Thyroid gland (tissue), 4 donors: ENCODE measurements at places on chromosomes 7 and 10. TPM values are rescaled to one million over a fixed set of nuclear protein-coding genes. Genes with fewer than 3 reads are reported as not detected.
A peak's percentile ranks its signal among the peaks of the same experiment; 100 is the strongest.

DNA sequence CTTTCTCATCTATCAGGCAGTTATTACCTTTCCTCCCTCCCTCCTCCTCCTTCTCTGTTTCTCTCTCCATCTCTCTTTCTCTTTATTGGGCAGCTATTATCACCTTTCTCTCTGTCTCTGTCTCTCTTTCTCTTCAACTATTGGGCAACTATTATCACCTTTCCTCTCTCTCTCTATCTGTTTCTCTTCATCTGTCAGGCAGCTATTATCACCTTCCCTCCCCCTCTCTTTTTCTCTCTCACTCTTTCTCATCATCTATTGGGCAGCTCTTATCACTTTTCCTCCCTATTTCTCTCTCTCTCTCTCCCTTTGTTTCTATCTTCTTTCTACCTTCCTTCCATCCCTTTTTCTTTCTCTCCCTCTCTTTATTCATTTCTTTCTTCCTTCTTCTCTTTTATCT lies 1.2 kb downstream of the DMBT1 start:
- peaks cover 23% of the 10 kb centered on the region for H3K4me1 ChIP-seq
- H3K4me3 ChIP-seq = no peak overlapping the region
- DNase-seq = no peak

DNA sequence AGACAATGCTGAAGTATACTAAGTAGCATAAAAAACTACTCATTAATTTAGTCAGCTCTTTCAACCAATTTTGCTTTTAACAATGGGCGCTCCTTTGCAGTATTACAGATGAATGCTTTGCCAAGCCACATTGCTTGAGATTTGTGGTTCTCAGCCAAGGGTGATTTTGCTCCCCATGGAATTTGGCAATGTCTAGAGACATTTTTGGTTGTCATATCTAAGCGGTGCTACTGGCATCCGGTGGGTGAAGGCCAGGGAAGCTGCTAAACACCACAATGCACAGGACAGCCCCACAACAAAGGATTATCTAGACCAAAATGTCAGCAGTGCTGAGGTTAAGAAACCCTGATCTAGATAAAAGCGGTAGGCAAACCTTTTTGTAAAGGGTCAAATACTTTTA lies 112.0 kb downstream of the UBE2H start:
- H3K27me3 ChIP-seq = no peaks in the 10 kb centered on the region
- no peaks in the 10 kb centered on the region for H3K36me3 ChIP-seq
- DNase-seq = peak; percentile 56
- H3K4me3 ChIP-seq = no peak overlapping the region

DNA sequence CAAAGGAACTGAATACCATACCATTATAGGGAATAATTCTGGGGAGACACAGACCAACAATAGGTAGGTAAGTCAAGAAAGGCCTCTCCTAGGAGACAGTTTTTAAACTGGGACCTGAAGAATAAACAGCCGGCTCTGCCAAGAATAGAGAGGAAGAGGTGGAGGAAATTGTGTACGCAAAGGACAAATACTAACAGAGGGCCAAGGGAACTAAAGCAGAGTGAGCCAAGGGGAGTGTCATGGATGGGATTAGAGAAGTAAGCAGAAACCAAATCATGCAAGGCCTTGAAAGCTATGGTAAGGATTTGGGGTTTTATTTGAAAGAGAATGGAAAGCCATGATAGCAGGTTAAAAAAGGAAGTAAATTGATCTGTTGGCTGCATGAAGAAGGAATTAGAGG lies 18.1 kb upstream of the ITGB8 start:
- no peaks in the 10 kb centered on the region for H3K36me3 ChIP-seq
- H3K27ac ChIP-seq = no peak overlapping the region
- no peak overlapping the region for H3K4me3 ChIP-seq
- no peaks in the 10 kb centered on the region for H3K27me3 ChIP-seq
- DNase-seq = no peak
- no peaks in the 10 kb centered on the region for H3K4me1 ChIP-seq

GRCh38 chr10:63919575-63920279 lies 398.5 kb downstream of the REEP3 start:
- no peak overlapping the region for H3K27ac ChIP-seq
- no peaks in the 10 kb centered on the region for H3K36me3 ChIP-seq
- no peak overlapping the region for H3K4me3 ChIP-seq
- no peaks in the 10 kb centered on the region for H3K4me1 ChIP-seq

DNA sequence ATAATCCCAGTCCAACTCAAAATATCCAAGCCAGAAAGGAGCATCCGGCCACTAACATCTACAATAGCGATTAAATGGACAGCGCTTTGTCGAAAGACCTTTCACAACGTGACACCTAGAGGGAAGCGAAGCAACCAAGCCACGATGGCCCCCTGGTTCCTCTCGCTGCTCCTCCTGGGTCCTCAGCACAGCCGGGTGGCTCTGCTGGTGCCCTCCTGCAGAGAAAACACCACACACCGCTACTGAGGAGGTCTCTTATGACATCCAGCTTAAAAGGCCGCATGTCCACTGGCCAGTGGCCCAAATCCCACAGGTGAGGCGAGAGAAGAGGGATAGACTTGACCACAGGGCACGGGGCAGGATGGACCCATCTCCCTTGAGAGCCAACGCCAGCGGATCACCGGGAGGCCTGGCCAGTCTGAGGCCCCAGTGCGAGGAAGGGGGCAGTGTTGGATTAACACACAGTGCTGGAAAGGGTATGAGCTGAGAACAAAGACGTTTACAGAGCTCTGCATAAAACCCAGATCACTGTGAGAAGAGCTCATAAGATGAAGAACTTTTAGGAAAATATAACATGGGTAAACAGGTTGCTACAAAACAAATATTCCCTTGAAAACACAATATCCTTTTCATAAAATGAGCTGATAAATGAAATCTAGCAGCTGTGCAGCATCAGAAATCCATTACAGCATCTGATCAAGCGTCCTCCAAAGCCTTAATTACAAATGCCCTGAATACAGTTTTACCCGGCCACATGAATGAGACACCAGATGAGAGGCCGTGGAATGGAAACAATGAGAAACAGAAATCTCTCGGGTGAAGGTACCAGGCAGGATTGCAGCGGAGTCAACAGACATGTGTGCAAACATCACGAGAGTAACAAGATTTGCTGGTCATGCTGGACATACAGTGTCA lies 236.7 kb downstream of the DIP2C start:
- H3K4me3 ChIP-seq = no peak overlapping the region
- H3K36me3 ChIP-seq = no peaks in the 10 kb centered on the region
- no peak for DNase-seq
- no peak overlapping the region for H3K27ac ChIP-seq
- no peaks in the 10 kb centered on the region for H3K27me3 ChIP-seq

DNA sequence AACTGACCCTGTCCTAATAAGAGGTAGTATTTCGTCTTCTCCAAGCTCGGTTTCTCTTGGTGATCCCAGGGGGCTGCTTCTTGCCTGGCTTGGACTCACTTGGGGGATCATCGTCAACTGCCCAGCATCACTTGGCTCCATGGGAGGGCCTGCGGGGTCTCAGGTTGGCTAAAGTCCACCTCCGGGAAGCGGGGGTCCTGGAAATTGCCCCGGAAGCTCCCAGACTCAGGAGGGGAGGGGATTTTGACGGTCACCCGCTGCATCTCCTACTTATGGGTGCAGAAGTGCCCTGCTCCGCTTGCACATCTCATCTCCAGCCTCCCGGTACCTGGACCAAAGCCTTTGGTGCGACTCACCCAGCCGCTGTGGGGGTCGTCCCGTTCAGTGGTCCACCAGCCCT lies 18.7 kb downstream of the KCNK18 start:
- no peaks in the 10 kb centered on the region for H3K27me3 ChIP-seq
- no peak overlapping the region for H3K4me3 ChIP-seq
- peaks cover 6% of the 10 kb centered on the region for H3K4me1 ChIP-seq
- no peak overlapping the region for H3K27ac ChIP-seq

- DNase-seq = no peak
- no peaks in the 10 kb centered on the region for H3K36me3 ChIP-seq
- peaks cover 26% of the 10 kb centered on the region for H3K4me1 ChIP-seq
- H3K4me3 ChIP-seq = peak overlapping the region; percentile 27
- H3K27me3 ChIP-seq = no peaks in the 10 kb centered on the region
These were observed 1.5 kb downstream of the MAFK start for GRCh38 chr7:1531979-1532455.

- peak; percentile 24 for DNase-seq
- H3K4me1 ChIP-seq = peaks cover 27% of the 10 kb centered on the region
- H3K36me3 ChIP-seq = no peaks in the 10 kb centered on the region
These were observed 17.2 kb upstream of the CAMK2G start for GRCh38 chr10:73891540-73891939.

- no peak for DNase-seq
- no peaks in the 10 kb centered on the region for H3K27me3 ChIP-seq
- H3K4me1 ChIP-seq = peaks cover 24% of the 10 kb centered on the region
- peak overlapping the region; percentile 43 for H3K27ac ChIP-seq
- no peak overlapping the region for H3K4me3 ChIP-seq
These were observed 220.8 kb upstream of the CELF2 start for GRCh38 chr10:10796774-10797415.

DNA sequence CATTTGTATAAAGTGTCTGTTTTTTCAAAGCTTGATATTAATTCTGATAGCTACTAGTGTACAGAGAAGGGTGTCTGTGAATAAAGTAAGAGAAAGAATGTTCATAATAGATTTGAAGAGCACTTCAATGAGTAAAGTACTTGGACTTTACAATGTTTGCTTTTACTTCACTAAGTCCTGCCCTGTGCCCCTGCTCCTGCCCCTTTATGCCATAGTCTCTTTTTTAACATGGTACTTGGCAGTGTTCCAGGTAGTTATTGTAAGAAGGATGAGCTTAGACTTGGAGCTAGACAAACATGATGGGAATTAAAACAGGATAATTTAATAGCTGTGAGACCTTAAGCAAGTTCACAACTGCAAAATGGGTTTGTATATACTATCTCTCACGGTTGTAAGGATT lies 41.0 kb downstream of the ZEB1 start:
- no peak overlapping the region for H3K4me3 ChIP-seq
- DNase-seq = peak; percentile 51
- H3K36me3 ChIP-seq = no peaks in the 10 kb centered on the region
- H3K4me1 ChIP-seq = peaks cover 51% of the 10 kb centered on the region

GRCh38 chr10:44755481-44755880 lies 155.7 kb upstream of the TMEM72 start:
- DNase-seq = no peak
- H3K4me1 ChIP-seq = peaks cover 16% of the 10 kb centered on the region
- no peaks in the 10 kb centered on the region for H3K36me3 ChIP-seq
- H3K27me3 ChIP-seq = no peaks in the 10 kb centered on the region
- H3K4me3 ChIP-seq = no peak overlapping the region

DNA sequence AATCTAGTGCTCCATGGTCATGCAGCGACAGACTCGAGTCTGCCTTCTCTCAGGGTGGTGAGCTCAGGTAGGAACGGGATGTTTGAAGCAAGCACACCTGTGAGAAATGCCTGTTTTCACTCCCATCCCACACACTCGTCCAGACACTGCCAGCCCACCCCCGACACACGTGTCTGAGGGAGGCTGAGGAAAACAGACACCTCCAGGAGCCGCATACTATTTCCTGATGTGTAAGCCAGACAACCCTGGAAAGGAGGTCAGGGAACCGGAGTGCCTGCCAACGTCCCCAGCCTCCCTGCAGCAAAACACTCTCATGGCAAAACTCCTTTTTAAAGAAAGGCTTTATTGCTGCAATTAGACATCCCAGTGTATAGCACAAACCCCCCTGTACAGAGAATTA lies 80.2 kb downstream of the ALOX5 start:
- H3K27me3 ChIP-seq = no peaks in the 10 kb centered on the region
- no peak overlapping the region for H3K4me3 ChIP-seq
- H3K4me1 ChIP-seq = no peaks in the 10 kb centered on the region
- H3K36me3 ChIP-seq = peaks cover 13% of the 10 kb centered on the region
- no peak for DNase-seq

- H3K4me1 ChIP-seq = no peaks in the 10 kb centered on the region
- H3K27me3 ChIP-seq = no peaks in the 10 kb centered on the region
- no peak overlapping the region for H3K4me3 ChIP-seq
- no peaks in the 10 kb centered on the region for H3K36me3 ChIP-seq
These were observed 717.0 kb upstream of the MBL2 start for GRCh38 chr10:53489335-53490182.

- no peaks in the 10 kb centered on the region for H3K27me3 ChIP-seq
- no peaks in the 10 kb centered on the region for H3K36me3 ChIP-seq
- no peak overlapping the region for H3K27ac ChIP-seq
- no peak overlapping the region for H3K4me3 ChIP-seq
These were observed 44.9 kb downstream of the ANXA8 start for GRCh38 chr10:47438857-47439474.

DNA sequence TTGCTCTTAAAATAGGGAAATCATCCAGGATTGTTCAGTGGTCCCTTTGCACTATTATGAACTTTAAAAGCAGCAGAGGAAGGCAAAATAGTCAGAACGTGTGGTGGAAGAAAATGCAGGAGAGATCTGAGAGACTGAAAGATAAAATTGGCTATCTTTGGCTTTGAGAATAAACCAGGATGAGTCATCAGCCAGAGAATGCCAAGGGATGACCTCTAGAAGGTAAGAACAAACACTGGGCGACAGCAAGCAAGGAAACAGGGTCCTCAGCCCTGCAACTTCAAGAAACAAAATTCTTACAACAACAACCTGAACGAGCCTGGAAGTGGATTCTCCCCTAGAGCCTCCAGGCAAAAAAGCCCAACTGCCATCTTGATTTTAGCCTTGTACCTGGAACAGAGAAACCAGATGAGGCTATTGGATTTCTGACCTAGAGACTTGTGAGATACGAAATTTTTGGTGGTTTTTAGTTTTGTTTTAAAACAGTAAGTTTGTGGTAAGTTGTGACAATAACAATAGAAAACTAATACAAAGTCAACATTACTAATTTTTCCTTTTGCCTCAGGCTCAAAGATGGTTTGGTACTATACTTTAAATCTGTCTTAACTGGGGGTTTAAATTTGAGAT lies 130.2 kb upstream of the CNTNAP2 start:
- H3K4me3 ChIP-seq = no peak overlapping the region
- H3K27me3 ChIP-seq = no peaks in the 10 kb centered on the region
- no peak overlapping the region for H3K27ac ChIP-seq
- DNase-seq = no peak
- no peaks in the 10 kb centered on the region for H3K4me1 ChIP-seq

DNA sequence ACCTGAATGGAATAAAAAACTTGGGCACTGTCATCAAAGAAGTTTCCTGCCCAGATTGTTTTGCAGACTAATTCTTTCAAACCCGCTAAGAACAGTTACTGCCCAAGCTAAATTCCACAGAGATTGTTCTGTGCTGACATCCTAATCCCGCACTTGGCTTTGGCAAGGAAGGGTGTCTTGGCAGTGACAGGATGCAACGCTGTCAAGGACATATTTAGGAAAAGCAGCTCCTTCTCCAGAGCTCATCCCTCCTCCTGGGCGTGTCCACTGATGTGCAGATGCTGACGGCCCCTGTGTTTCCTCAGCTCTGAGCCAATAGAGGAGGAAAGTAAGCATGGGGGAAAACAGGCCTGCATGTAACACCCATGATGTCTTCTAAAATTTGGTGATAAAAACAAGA lies 74.2 kb downstream of the EEPD1 start:
- no peaks in the 10 kb centered on the region for H3K4me1 ChIP-seq
- H3K27me3 ChIP-seq = no peaks in the 10 kb centered on the region
- no peaks in the 10 kb centered on the region for H3K36me3 ChIP-seq

The NXPH1 gene
- total RNA-seq = not detected

The CLRN3 gene
- not detected for total RNA-seq

The HOXA2 gene
- 0.73 TPM for total RNA-seq

The PTPN20 gene
- total RNA-seq = 5.8 TPM

The NPC1L1 gene
- total RNA-seq = not detected

The ACTR3C gene
- 28.1 TPM for total RNA-seq

The NUTM2E gene
- total RNA-seq = not detected
